ENCODE measurements at places on chromosomes 16 and 17.

- DNase-seq = no peak
Observed at GRCh38 chr16:31002250-31002700, 8.2 kb downstream of the STX1B start.

DNA sequence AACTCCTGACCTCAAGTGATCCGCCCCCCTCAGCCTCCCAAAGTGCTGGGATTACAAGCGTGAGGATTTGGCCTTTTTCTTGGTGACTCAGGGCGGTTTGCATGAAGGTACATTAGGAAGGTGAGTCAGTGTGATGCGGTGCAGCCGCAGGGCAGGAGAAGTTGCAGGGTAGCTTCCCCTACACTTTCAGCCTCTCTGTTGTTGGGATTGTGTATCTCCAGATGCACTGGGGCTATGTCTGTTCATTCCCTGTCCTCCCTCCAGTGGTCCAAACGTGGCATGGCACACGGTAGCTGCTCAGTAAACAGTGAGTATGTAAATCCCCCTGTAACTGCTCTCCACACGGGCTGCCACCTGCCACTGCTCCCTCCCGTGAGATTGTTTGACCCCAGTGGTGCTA is 109.1 kb upstream of the CDC42EP4 start:
- no peak for DNase-seq

GRCh38 chr17:17313350-17313991 is 10.3 kb downstream of the NT5M start:
- peak; percentile 60 for DNase-seq

GRCh38 chr16:4443986-4444385 is 18.3 kb downstream of the DNAJA3 start:
- no peak for DNase-seq

GRCh38 chr17:27984816-27985215 is 57.7 kb upstream of the NLK start:
- DNase-seq = no peak

DNA sequence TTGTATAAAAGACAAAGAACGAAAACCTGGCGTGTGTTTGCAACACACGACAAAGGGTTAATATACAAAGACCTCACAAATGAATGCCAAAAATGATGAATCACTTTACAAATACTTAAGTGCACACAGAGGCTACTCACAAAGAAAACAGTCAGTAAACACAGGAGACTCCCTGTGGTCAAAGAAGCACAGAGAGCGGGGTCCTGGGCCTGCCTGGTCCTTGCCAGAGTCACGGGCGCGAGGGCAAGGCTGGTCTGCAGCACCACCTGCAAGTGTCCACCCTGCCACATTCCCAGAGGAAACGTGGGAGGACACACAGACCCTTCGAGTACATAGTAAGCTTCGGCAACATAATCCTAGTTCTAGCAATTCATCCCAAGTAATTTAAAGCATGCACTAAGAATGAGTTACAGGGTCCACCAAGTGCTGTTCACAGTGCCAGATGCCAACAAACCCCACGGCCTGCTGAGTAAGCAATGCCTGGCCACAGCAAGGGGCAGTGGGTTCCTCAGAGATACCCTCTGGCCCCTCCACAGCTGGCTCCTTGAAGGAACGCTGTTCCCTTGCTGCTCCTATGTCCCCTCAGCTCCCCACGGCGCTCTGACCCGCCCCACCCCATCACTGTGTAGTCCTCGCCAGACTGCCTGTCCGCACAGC is 24.6 kb upstream of the FAAP100 start:
- no peak for DNase-seq

DNA sequence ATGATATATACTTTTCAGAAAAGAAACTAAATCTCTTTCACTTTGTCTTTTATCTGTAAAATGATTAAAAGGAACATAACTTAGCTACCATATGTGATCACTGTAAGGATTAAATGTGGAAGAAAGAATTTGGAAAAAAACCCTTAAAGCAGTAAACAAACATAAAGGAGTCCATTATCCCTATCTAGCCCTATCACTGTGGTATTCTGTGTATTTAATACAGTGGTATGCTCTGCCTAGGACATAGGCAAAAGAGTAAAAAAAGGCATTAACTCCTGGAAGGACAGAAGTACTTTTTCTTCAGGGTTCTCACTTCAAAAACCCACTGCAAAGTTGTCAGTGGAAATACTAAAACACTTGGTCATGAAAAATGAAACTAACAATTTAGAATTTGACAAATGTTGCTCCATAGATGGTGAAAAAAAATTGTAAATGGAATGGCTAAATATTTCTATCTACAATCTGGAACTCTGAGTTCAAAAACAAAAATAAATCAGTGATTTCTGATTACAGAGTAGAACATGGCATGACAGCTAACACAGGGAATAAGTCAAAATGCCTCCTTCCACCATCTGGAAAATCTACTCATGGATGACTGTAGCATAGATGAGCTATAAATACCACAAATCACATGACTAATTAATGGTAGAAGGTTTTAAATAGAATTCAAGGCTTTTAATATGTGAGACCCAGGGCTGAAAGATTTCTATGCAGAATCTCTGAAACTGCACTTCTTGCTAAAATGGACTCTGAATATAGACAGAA is 140.1 kb downstream of the ITFG1 start:
- no peak for DNase-seq

GRCh38 chr17:55645361-55645760 is 77.3 kb downstream of the TMEM100 start:
- no peak for DNase-seq

DNA sequence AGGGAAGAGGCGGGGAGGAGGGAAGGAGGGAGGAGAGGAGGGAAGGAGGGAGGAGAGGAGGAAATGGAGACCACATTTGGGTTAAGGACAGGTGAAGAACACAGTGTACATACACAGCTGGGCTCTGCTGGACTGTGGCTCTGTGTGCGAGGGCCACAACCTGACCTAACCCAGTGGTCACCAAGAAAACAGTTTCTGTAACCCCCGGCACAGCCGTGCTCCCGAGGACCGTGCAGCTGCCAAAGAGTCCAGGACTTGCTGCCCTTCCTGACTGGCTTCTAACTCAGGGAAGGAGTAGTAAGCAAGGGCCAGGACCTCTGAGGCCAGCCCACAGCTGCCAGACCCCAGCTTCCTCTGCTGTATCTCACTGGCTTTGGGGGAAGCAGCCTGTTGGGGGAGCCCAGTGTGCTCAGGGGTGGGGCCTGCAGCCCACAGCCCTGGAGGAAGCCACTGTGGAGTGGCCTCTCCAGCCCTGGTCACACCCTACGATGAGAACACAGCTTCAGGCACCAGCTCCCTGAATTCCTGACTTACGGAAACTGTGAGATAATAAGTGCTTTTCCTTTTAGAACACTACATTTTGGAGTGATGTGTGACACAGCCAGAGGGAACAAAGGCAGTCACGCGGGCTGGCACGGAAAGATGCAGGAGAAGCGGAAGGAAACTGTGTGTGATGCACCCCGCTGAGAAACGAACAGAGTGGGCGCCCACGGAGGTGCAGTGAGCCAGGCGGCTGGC is 32.3 kb downstream of the SLC7A5 start:
- DNase-seq = no peak

DNA sequence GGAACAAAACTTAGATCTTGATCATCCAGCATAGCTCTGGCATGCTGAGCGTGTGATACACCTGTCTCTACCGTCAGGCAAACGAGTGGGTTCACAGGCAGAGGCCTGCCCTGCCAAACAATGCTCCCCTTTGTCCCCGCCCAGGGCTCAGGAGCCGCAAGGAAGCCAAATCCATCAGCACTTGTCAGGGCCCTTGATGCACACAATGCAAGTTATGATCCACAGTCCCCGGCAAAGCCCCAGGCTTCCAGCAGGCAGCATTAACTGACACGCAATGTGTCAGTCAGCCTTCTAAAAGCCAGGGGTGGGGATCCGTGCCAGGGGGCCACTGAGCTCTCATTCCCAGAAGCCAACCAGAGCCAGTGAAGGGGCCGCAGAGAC is 460.9 kb downstream of the SLC39A11 start:
- DNase-seq = no peak

DNA sequence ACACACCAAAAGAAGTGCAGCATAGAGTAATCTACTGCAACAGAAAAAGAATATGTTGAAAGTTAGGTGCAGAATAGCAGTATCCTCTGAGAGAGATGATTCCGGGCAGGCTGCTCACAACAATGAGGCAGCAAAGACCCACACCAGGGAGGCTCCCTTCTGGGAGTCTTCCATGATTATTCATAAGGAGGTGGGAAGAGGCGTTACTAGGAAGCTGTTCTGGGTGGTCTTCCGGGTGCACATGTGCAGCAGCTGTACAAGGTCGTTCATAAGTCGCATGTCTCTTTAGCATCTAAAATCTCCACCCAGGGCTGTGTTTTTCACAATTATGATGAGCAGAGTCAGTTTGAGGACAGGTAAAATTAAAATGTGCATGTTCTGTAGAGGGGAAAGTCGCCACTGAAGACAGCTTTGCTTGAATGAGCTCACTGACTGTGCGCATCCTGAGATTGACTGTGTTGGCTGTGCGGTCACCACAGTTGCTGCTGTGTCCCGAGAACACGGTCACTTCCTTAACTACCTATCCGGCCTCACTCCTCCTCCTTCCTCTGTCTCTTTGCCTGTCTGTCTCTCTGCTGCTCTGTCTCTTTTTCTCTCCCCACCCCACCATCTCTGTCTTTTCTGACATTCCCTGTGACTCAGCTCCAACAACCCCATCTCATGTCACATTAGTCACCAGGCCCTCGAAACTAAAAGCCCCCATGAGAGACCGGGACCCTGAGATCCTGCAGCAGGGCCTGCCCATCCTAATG is 125.5 kb upstream of the HSBP1 start:
- DNase-seq = no peak

DNA sequence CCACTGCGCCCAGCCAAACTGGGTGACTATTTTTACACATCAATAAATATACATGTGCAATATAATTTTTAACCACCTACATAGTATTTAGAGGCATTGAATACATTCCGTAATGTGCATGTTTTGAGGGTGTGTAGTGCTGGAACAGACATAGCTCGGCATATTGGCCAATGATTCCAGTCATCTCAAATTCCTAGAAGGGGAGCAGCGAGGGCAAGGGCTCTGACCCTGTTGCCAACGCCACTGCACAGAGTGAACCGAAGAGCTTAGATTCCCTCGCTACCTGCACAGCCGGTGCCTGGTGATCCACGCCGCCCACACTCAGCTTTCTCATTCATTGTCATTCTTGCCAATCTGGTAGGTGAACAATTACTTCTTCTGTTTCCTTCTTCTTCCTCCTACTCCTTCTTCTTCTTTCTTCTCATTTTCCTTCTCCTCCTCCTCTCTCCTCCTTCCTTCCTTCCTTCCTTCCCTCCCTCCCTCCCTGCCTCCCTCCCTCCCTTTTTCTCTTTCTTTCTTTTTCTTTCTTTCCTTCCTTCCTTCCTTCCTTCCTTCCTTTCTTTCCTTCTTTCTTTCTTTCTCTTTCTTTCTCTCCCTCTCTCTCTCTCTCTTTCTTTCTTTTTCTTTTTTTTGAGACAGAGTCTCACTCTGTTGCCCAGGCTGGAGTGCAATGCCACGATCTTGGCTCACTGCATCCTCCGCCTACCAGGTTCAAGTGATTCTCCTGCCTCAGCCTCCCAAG is 26.3 kb upstream of the ATP2A3 start:
- DNase-seq = no peak

GRCh38 chr16:80174416-80174815 is 366.4 kb upstream of the DYNLRB2 start:
- no peak for DNase-seq

DNA sequence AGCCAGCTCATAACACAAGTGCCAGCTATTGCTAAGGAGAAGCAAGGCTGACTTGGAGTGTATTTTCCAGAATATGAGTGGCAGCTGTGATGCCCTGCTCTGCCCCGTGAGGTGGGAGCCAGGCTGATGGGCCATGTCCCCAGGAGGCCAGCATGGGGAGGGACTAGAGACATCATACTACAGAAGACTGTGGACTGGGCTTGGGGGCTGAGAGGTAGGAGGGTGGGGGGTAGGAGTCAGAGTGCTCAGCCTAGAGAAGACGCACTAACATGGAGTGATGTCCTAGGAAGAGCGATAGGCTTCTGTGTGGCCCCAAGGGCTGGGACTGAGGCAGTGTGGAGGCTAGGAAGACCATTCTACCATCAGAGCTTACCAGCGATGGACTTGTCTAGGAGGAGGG is 143.7 kb downstream of the WSCD1 start:
- DNase-seq = no peak

- no peak for DNase-seq
Observed at GRCh38 chr17:75249564-75249963, 11.8 kb downstream of the GGA3 start.

DNA sequence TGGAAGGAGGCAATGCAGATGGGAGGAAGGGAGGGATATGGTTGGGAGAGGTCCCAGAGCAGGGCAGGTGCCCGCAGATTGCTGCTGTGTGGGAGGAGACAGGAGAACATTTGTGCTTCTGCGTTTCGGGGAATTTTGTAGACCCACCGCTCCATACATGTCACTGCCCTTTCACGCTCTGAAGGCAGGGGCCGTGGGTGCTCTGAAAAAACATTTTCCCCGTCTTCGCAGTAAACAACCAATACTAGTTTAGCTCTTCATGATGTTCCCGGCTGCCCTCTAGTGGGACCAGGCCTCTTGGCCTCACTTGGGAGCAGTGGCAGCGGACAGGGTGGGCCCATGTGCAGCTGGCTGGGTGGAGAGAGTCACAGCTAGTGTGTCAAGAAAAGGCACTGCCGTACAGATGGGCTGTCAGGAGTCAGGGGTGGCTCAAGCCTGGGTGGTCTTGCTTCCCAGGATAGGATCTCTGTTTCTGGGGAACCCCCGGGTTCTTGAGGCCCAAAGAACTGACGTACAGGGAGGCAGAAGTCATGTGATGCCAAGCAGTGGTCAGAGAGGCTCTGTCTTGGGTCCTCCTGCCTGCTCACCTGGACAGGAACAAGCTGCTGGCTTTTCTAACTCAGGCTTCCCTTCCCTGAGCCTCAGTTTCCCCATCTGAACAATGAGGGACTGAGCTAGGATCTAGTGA is 46.5 kb upstream of the CPNE2 start:
- DNase-seq = no peak

DNA sequence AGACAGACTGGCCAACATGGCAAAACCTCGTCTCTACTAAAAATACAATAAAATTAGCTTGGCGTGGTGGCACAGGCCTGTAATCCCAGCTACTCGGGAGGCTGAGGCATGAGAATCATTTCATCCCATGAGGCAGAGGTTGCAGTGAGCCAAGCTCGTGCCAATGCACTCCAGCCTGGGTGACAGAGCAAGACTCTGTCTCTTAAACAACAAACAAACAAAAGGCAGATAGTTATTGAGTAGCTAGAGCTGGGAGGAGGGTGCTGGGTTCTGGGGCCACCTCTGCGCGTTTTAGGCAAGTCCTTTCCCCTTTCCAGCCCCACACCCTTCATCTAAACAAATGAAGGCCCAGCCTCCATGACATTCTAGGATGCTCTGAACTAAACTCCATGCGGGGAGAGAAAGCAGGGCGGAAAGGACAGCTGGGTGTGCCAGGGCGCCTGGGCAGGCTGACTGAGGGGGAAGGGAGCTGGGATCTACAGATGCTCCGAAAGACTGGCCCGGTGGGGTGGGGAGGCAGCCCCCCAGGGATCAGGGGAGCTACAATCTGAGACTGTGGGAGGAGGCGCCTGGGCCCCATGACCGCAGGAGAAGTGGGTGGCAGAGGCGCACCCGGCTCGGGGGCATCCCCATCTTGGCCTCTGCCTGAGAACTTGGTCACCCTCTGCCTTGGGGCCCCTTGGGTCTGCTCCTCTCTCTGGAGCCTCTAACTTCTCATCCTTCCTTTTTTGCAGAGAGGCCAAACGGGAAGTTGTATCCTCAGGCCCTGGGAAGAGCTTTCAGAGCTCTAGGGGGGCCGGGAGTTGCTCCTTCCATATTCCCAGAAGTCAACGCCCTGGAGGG is 910 bp downstream of the ITGAL start:
- DNase-seq = peak; percentile 38

Measured in activated CD4-positive, CD25-positive, alpha-beta regulatory T cell (primary cell).